GM23248 (cell line): ENCODE measurements at places on chromosomes 3 and 15.

DNA sequence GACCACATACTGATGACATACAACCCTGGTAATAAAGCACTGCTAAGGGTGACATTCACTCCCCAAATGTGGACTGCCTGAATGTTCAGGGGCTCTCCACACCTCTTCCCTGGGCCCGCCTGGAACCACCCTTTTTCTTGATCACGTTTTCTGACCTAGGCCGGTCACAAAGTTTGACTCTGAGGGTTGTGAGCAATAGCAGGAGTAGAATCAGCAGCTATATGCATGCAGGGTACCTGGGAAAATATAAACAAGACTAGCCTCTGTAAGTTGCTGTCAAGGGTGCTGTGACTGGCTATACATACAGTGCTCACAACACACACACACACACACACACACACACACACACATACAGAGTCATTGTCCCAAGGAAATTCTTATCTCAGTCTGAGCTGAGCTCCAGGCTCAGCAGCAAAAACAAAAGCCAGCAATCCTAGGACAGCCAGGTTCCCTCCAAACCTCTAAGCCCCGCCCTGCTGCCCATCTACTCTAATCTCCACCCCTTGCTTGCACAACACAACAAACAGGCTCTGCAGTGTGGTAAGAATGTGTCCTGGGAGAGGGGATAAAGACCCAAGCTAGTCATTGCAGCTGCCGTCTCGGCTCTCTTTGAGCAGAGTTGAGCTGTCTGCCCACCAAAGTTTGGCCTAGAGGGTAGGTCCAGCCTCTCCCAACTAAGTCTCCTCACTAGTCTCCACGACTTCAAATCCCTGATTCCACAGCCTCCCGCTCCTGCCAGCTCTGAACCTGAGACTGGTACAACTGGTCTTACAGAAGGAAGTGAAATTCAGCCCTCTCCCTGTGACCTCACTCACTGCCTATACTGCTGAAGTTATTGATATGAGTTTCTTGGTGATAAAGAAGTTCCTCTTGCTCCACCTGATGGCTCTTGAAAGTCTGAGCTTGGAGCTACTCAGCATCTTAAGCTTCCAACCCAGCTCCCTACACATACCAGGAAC, 2.2 kb downstream of the BMF start:
- DNase-seq = peak; percentile 45

GRCh38 chr3:45746777-45747622, 49.3 kb downstream of the SLC6A20 start:
- no peak for DNase-seq

GRCh38 chr15:29291067-29291845, 21.6 kb upstream of the NSMCE3 start:
- DNase-seq = no peak

DNA sequence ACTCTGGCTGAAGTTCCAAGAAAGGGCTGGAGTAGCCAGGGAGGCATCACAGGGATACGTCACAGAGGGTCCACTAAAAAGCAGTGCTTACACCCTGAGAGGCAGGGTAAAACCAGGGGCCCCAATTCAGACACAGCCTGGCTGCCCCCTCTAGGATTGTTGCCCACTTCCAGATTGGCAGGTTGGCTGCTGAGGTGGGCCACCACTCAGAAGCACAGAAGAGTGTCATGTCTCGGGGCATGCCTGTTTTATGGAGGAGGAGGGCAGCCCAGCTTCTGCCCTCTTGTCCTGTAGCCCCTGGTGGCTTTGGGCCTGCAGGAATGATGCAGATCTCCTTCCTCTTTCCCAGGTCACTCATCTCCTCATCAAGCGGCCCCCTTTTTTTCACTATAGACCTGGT, 24.0 kb downstream of the NOX5 start:
- DNase-seq = no peak

DNA sequence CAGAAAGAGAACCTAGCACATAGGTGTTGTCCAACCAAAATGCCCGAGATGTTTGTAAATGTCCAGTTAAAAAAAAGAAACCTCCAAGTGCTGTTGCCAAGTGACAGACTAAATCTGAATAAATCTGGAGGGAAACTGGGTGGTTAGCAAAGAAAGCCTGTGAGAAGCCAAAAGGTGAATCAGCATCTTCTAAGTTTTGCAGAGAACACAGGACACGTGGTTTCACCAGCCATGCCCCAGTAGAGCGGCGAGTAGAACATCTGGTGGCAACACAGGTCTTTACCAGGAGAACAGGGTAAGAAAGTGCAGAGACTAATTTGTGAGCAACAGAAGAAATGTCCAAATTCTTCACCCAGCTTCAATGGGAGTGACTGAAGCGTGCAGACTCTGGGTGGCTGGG, 986.0 kb downstream of the ROBO2 start:
- DNase-seq = no peak

DNA sequence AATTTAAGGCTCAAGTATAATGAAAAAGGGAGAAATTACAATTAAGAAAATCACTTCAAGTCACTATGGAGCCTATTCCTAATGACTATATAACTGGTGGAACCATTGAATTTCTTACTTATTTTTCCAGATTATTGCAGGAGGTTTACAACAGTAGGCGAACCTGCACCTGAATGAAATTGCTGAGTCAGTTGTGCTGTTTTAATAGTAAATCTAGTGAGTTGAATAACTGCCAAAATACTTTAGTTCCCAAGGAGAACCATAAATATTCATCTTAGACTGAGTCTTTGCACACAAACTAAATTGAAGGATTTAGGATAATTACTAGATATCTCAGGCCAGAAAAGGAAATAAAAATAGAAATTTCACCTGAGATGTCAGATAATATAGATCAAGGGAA, 1052.8 kb downstream of the NAALADL2 start:
- DNase-seq = no peak

- no peak for DNase-seq
These were observed 521.5 kb downstream of the RSL24D1 start for GRCh38 chr15:54675241-54675640.

- DNase-seq = peak; percentile 95
These were observed 186.9 kb downstream of the KLHL25 start for GRCh38 chr15:85607842-85608241.
